ENCODE measurements at places on chromosomes 1 and 21.

GRCh38 chr1:37797750-37798345, 4.2 kb downstream of the MANEAL start:
- no peak for DNase-seq

DNA sequence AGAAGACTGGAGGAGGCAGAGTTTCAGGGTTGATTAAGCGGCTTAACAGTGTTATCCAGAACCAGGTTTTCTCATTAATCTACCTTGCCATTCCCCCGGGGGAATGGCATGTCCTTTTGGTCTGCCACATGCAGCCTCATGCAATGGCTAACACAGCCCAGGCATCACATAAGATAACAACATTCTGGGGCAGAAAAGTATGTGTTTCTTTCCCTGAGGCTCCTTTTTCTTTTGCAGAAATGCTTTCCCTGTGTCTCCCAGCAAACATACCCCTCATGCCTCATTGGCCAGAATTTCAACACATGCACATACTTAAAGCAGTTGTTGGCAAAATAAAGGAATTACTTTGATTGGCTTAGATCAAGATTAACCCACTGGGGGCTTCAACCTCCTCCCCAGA, 98.6 kb downstream of the OMA1 start:
- no peak for DNase-seq

GRCh38 chr21:16216288-16216962, 486.6 kb downstream of the USP25 start:
- no peak for DNase-seq

GRCh38 chr1:178092878-178093493, 918 bp upstream of the RASAL2 start:
- no peak for DNase-seq

DNA sequence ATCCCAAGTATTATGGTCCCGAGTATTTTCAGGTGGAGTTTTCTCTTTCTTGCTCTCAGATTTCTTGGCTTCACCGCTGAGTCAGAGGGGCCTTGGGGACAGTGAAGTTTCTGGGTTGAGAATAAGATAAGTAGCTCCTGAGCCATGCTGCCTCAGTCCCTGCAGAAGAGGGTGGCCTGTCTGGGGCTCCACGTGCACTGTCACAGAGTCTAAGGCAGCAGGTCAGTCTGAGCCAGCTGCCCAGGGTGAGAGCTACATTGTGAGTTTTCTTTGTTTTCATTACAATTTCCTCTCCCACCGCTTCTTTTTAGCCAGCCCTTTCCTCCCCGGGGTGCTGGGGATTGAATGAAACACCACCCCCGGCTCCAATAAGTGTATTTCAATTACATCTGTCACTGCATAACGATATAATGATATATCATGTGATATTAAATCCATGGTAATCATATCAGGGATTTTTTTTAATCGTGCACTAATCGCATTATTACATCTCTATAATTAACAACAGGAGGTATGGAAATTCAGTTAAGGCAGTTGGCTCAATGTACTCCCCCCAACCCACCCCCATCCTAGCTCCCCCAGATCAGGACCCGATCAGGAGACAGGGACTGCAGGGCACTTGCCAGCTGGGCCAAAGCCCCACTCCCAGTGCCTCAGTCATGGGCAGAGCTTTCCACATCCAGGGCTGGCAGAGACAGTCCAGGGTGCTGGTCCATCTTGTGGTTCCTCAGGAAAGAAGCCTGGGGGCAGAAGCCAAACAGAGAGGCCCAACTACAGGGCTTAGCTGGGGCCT, 43.7 kb downstream of the DMAP1 start:
- no peak for DNase-seq

DNA sequence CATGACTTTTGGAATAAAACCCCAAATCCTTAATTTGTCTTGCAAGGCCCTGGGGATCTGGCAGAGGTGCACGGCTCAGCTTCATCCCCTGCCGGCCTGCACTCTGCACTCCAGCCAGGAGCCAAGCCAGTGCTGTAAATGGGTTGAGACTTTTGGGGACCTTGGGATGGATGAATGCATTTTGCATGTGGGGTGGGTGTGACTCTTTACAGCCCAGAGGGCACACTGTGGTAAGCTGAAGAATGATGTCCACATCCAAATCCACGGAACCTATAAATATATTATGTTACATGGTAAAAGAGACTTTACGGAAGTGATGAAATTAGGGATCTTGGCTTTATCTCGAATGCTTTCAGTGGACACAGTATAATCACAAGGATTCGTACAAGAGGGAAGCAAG, 177.8 kb downstream of the EDEM3 start:
- no peak for DNase-seq

DNA sequence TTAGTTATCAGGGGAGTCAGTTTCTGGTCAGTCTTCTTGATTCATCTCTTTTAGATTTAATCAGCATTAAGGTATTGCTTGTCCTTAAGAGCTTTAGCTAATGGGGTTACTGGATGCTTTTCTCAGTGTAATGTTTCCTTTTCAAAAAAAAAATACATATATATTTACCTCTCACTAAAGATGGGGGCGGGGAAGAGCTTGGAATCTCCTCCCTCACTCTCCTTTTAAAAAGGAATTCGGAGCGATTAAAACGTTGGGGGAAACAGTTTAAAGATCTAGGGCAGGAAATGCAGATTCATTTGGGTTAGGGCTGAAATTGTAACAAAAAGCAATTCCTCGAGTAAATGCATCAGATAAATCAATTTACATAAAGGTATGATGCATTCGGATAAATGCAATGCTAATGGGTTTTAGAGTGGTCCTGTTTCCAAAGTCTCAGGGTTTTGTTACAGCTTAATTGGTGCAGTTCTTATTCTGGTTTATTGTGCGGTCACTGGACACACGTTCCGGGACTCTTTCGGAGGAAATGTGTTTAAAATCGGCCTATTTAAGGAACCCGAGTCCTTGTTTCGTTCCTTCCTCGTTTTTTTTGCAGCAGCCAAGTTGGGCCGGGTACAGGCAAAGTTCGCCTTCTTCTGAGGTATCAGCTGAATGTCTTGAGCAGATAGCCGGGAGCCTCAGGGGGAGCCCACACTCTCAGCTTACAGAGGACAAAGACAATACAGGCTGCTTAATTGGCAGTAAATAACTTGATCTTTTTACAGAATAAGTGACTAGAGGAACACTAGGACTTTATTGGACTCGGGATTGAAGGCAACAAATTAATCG, 1.6 kb downstream of the LMO4 start:
- DNase-seq: no peak

DNA sequence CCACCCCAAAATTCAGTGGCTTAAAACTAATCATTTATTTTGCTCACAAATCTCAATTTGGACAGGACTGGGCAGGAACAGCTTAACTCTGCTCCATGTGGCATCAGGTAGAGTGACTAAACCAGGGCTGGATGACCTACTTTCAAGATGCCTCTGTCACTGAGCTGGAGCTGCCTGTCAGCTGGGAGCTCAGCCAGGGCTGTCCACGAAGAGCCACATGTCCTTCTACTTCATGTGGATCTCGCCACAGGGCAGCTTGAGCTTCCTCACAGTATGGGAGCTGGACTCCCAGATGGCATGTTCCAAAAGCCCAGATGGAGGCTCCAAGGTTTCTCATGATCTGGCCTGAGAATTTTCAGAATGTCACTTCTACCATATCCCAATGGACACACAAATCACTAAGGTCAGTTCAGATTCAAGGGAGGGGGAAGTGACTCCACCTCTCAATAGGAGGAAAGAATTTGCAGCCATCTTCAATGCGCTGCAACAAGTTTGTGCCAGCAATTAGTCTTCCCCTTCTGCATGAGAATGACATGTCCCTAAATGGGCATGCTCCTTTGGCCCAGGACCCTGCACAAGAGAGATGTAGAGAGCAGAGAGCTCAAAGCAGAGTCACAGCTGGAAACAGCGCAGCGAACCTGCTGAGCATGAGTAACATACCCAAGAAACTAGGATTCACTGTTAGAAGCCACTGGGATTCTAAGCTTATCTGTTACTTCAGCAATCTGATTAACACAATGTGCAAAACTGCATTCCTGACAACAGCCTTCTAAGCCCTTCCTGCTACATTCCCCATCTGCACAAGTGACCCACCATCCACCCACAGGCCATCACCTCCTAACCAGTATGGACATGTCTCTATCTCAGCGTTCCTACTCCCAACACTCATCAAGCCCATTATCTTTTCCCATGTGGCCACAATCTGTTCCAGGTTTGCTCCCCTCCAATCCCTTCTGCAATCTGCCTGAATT, 17.0 kb downstream of the HLCS start:
- no peak for DNase-seq

- DNase-seq: no peak
Measured at GRCh38 chr1:2317230-2318065, 73.9 kb downstream of the MORN1 start.

GRCh38 chr1:38153778-38154470, 107.3 kb upstream of the POU3F1 start:
- DNase-seq: no peak

DNA sequence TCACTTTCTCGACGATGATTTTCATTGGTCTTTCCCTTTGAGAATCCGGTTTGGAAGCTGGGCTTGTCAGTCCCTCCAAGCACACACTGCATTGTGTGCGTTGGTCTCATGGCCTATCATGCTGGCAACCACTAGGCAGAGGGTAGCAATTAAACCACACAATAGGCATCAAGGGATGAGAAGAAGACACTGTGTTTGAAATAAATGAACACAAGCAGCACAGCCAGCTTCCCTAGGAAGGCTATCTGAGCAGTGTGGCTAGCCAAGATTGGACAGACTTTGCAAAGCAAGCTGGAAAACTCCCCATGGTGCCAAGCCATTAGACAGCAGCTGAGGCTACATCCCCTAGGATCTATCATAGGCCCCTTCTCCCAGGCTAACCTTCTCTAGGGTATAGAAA, 288.7 kb downstream of the NUF2 start:
- no peak for DNase-seq

GRCh38 chr1:21775985-21776562, 6.9 kb downstream of the USP48 start:
- DNase-seq: no peak

GRCh38 chr1:100530880-100531487, 7.0 kb upstream of the GPR88 start:
- no peak for DNase-seq

- no peak for DNase-seq
Measured at GRCh38 chr1:155329980-155330598, 9.4 kb downstream of the RUSC1 start.

- no peak for DNase-seq
Measured at GRCh38 chr1:44261171-44261817, 48.0 kb downstream of the DMAP1 start.

GRCh38 chr1:198623752-198624647, 14.8 kb upstream of the PTPRC start:
- DNase-seq: no peak

- no peak for DNase-seq
Measured at GRCh38 chr1:56526571-56527174, 52.7 kb downstream of the PLPP3 start.

- no peak for DNase-seq
Measured at GRCh38 chr1:16111771-16112595, 38.5 kb upstream of the FAM131C start.

GRCh38 chr1:51504806-51505525, 14.1 kb downstream of the EPS15 start:
- no peak for DNase-seq

- no peak for DNase-seq
Measured at GRCh38 chr1:234752927-234753326, 142.9 kb upstream of the IRF2BP2 start.

- DNase-seq: no peak
Measured at GRCh38 chr1:108877348-108878159, 769 bp downstream of the GPSM2 start.

DNA sequence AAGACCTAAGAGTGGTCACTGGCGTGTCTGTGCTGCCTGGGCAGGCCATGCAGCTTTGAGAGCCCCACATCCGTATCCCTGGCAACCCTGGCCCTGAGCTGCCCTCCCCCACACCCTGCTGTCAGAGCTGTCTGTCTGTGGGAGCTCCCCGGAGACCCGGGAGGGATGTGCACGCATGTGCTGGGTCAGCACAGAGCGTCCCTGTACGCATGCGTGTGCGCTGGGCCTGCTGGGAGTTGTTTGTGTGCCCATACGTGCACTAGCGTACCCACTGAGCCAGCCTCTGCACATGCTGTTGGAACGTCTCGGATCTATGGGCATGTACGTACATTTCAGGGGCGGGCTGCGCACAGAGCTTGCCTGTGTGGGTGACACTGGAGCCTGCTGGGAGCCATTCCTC, 89.3 kb downstream of the EPHB2 start:
- DNase-seq: no peak

GRCh38 chr1:235974616-235975015, 90.3 kb downstream of the NID1 start:
- no peak for DNase-seq

- DNase-seq: no peak
Measured at GRCh38 chr1:33872683-33873082, 8.8 kb downstream of the HMGB4 start.

DNA sequence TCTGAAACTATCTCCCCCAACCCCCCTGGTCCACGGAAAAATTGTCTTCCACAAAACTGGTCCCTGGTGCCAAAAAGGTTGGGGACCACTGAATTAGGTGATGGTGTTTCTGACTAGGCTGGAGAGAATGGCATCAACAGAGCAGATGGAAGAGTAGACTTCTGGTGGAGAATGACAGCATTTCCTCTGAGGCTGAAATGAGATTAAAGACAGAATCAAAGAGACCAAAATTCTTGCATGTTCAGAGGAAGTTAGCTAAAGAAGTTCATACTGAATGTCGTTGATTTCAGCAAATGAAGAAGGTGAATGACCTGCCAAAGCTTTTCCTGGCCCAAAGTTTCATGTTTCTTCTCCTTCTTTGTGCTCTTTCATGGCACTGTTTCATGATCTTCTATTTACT, 188.2 kb upstream of the RUNX1 start:
- DNase-seq: no peak

- DNase-seq: no peak
Measured at GRCh38 chr1:106266786-106267185, 789.7 kb upstream of the PRMT6 start.

- no peak for DNase-seq
Measured at GRCh38 chr1:100359139-100359538, 6.8 kb downstream of the CDC14A start.

DNA sequence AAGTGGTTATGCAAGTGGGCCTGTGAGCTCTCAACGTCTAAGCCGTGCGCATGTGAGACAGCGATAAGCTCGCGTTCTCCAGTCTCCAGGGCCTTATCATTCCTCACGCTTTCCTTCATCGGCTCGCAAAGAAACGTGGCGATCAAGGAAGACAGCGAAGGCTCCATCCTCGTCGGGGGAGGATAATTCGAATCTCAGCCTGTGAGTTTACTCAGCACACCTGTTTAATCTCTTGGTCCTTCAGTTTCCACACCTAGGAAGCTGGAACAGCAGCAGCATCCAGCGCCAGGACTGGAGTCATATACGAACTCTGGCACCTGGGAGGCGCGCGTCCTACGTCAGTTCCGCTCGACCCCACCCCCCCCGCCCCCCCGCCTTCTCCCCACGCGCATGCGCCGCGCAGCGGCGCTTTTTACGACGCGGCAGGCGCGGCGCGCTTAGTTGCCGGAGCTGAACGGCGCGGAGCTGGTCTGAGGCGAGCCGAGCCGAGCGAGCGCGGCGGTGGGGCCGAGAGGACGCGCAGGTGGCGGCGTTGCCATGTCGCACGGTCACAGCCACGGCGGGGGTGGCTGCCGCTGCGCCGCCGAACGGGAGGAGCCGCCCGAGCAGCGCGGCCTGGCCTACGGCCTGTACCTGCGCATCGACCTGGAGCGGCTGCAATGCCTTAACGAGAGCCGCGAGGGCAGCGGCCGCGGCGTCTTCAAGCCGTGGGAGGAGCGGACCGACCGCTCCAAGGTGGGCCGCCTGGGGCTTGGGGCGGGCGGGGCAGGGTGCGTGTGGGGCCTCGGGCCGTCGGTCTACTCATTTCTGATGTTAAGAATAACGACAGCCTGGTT, at the start of gene PITHD1:
TSS of gene PITHD1 (plus strand) at position 440 of the 836 bp plus-strand sequence. CDS start at position 538, 98 bp downstream.
- DNase-seq: peak; percentile 49

Measured in stimulated activated CD8-positive, alpha-beta memory T cell treated with anti-CD3 and anti-CD28 coated beads, Interleukin-15, amount 100 ng/mL, for 1 hour (primary cell).